Lower leg skin (tissue), 4 donors: ENCODE measurements at places on chromosomes 5 and 9.

- no peak for DNase-seq
Observed at GRCh38 chr9:93080406-93080805, 15.6 kb upstream of the CARD19 start.

- DNase-seq, result no peak
Observed at GRCh38 chr5:163890261-163890660, 384.8 kb downstream of the MAT2B start.

DNA sequence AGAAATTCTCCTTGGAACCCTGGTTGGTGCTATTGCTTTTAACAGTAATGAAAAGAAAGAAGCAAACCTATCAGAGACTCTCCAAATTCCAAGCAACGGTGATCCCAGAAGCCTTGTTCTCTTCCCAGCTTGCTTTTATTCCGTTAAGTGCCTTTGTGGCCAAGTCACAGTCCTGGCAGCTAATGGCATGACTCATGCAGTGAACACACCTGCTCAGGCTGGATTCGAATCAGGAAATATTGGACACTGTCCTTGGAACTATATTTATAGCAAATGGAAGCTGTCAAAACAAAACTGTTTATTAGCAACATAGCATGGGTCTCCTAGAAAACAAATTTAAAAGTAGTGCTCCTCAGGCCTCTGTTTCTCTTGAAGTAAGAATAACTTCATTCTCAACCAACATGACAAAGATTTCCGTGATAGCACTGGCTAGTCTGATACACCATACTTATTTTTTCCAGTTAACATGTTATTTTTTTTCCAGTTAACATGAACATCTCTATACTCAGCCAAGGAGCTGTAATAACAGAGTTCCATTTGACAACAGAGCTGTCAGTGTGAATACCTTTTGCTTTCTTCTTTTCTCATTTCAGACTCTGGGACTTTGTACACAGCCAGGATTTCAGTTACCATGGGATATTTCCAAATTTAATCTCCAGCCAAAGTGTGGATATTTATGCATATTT is 502.4 kb downstream of the GADD45G start:
- DNase-seq, result no peak

DNA sequence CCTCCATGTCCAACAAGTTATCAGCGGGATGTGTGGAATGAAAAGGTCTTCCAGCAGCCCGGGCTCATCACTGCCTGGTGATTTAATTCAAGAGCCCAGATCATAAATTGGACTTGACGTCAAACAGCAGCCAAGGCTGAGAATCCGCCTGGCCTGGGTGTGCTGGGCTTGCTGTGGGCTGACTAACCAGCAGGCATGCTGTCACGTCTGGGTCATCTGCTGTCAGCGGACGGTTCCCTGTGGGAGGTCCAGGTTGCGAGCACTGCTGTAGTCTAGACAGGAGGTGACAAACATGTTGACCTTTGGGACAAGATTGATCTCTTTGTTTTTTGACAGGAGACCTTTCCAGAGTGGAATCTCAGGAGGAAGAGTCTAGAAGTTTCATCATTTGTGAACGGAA is 289.7 kb downstream of the OSTF1 start:
- peak; percentile 92 for DNase-seq

DNA sequence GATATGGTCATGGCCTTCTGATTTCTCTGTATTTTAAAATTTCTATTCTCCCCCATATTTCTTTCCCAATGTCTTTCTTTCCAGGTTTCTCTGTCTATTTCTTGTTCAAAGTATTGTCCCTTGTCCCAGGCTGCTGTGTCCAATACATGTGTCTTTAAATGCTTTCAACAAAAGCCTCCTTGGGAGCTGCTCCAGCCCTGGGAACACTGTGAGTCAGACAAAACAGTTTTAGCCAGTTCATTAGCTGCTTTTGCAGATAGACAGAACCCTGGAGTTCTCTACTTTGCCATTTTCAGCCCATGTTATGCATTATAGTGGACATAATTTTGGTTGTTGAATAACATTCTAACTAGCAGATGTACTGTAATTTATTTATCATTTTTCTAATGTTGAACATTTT is 20.5 kb upstream of the JAK2 start:
- no peak for DNase-seq

- no peak for DNase-seq
Observed at GRCh38 chr5:172322028-172322965, 38.7 kb upstream of the UBTD2 start.

GRCh38 chr9:136436055-136436634 is 3.5 kb downstream of the INPP5E start:
- DNase-seq, result no peak
